ENCODE measurements at places on chromosomes 2 and 18. TPM values are rescaled to one million over a fixed set of nuclear protein-coding genes. Genes with fewer than 3 reads are reported as not detected.

The DNAH7 gene
- 0.99 TPM for total RNA-seq

The SLC19A3 gene
- 0.17 TPM for total RNA-seq

The PRKAG3 gene
- total RNA-seq = 0.26 TPM

The FOXD4L1 gene
- 0.17 TPM for total RNA-seq

The EIPR1 gene
- 15.2 TPM for total RNA-seq

The PLGLB1 gene
- 0.99 TPM for total RNA-seq

The KLHL30 gene
- total RNA-seq = 1.2 TPM

The COBLL1 gene
- 5.1 TPM for total RNA-seq

All from fibroblast of lung (primary cell).